ENCODE measurements at places on chromosomes 12 and 14.
A peak's percentile ranks its signal among the peaks of the same experiment; 100 is the strongest.

DNA sequence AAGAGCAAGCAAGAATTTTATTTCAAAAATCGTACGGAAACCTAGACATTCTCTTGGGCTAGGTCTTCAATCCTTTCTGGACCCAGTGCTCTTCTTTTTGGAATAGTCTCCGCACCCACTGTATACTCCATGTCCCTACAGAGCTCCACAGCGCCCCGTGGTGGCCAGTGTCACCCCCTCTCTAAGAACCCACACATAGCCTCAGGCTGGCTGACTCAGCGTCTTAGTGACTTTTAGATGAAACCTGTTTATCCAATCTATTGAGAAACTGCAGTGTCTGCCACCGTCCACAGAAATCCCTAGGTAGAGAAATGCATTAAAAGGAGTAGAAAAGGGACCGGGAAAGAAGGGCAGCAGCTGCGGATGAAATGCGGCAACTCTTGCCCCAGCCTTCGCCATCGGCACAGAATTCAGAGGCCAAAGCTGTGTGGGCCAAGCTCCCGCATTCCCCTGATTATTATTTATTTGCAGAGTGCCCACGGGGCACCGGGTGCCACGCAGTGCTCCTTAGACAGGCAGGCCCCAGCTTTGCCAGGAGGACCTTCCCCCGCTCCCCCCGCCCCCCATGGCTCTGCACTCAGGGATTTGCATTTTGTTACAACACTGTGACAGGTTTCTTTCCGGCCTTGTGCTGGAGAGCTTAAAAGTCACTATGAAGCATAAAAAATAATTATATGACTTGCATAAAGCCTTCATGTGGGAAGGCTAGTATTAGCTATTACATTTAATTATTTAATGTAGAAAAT is 170.1 kb upstream of the FKBP4 start:
- no peak for DNase-seq

- DNase-seq, result peak; percentile 61
These were observed at the start of gene B3GNT4 for GRCh38 chr12:122203301-122204166. Gene B3GNT4 (plus strand): TSS chr12:122203709. CDS start chr12:122204619, 910 bp downstream.

- no peak for DNase-seq
These were observed 17.8 kb downstream of the DCAF5 start for GRCh38 chr14:69135133-69135532.

GRCh38 chr12:117360551-117361346 is 677 bp downstream of the NOS1 start:
- no peak for DNase-seq

GRCh38 chr12:69514111-69514510 is 43.9 kb downstream of the FRS2 start:
- no peak for DNase-seq
